ENCODE measurements at places on chromosomes 3 and 15.

GRCh38 chr3:66957367-66957766 is 40.7 kb upstream of the KBTBD8 start:
- DNase-seq: no peak

- DNase-seq: no peak
Observed at GRCh38 chr3:31763731-31764130, 217.3 kb downstream of the OSBPL10 start.

DNA sequence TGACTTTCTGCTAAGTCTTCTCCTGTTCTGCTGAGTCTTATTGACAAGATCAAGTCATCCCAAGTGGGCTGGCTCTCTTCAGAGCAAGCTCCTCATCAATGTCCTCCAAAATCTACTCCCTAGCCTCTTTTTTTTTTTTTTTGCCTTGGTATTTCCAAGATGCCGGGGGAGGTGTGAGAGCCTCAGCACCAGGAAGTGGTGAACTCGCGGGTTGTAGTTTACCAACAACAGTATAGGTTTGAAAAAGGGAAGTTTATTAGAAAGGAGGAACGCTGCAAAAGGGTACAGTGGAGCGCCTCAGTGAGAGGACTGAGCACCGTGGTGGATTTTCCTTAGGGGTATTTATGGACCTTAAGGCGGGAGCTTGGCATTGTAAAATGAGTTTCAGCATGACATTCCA is 94.3 kb upstream of the SGO1 start:
- no peak for DNase-seq

GRCh38 chr3:8520816-8521403 is 19.3 kb downstream of the LMCD1 start:
- DNase-seq: no peak

GRCh38 chr3:133478624-133479023 is 78.8 kb downstream of the BFSP2 start:
- DNase-seq: no peak

DNA sequence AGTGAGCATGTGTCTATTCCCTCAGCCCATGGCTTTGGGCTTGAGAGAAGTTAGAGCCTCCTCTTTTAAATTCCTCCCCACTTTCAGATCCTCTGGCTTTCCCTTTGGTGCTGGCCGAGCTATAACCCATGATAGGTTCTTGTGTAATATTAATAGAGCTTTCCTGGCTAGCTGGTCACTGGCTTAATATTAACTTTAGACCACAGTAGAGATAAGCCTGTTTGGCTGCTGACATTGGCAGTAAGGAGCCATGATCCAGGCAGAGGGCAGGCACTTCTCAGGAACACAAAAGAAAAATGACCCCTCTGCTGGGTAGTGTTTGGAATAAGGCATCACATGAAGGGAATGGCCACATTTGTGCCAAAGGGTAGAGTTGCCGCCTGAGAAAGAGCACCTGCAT is 65.4 kb upstream of the UMPS start:
- DNase-seq: no peak

DNA sequence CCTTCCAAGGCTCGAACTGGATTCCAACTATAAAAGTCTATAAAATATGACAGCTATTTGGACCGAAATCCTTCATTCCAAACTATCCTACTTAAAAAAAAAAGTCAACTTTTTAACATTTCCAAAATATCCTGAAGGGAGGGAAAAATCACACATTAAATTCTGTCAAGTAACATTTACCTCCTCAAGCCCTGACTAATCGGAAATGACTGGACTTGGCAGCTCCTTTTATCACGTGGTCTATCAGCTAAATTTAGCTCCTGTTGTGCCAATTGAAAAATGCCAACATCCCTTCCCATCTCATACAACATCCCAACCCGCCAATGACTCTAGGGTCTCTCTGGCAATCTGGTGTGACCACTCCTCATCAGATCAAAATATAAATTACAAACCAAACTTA is 297.9 kb downstream of the FHIT start:
- DNase-seq: no peak

DNA sequence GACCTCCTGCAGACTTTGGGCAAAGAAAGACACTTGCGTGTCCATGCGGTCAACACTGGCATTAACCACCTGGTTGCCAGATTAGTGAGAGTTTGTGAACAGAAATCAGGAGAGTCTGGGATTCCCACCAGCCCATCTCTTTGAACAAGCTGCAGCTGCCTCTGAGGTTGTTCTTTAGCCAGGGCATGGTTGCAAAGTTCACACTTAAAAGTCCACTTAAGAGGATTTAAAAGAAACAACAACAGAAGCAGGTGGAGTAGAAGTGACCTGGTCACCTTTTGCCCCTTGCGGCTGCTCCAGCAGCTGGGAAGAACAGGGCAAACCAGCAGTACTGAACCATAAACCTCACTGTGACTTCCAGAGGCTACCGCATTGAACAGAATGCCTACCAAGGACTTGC is 97.3 kb downstream of the FOXB1 start:
- DNase-seq: no peak

- DNase-seq: no peak
Observed at GRCh38 chr15:41161336-41161735, 45.3 kb upstream of the INO80 start.

Data from mesothelial cell of epicardium (in vitro differentiated cells).